ENCODE measurements at places on chromosomes 1 and 21.

DNA sequence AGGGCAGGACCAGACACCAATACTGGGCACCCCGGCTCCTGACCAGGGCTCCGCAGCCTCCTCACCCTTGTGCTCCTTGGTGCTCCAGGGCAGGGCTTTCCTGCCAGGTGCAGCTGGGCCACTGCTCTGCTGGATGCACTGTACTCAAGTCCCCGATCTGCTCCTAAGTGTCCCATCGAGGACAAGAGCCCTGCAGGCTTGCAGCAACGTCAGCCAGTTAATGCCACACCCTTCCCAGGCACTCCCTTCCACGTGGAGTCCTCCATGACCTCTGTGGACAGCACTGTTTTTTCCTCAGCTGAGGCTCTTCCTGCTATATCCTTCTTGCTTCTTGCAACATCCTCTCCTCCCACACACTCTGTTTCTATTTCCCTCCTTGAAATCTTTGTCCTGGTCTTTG is 94.0 kb upstream of the NGF start:
- no peak for DNase-seq

GRCh38 chr1:54567961-54568360 is 19.9 kb downstream of the ACOT11 start:
- DNase-seq, result no peak

DNA sequence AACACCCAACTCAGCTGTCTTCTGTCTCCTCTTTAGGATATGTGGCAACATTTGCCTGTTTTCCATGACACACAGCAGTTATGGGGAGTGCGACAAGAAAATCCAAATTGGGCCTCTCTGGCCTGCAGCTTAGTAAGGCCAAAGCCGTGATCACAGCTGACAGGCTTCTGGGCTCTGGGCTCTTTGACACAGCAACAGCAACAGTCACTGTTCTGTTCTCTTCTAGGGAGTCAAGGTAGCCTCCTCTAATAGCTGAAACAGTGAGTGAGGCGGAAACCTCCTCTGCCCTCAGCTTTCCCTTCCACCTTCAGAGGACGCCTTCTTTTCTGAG is 19.0 kb downstream of the CLCA1 start:
- DNase-seq, result no peak

GRCh38 chr1:81670286-81670685 is 130.4 kb upstream of the ADGRL2 start:
- no peak for DNase-seq

- DNase-seq, result no peak
These were observed 461.3 kb downstream of the RPS6KC1 start for GRCh38 chr1:213512316-213512715.

DNA sequence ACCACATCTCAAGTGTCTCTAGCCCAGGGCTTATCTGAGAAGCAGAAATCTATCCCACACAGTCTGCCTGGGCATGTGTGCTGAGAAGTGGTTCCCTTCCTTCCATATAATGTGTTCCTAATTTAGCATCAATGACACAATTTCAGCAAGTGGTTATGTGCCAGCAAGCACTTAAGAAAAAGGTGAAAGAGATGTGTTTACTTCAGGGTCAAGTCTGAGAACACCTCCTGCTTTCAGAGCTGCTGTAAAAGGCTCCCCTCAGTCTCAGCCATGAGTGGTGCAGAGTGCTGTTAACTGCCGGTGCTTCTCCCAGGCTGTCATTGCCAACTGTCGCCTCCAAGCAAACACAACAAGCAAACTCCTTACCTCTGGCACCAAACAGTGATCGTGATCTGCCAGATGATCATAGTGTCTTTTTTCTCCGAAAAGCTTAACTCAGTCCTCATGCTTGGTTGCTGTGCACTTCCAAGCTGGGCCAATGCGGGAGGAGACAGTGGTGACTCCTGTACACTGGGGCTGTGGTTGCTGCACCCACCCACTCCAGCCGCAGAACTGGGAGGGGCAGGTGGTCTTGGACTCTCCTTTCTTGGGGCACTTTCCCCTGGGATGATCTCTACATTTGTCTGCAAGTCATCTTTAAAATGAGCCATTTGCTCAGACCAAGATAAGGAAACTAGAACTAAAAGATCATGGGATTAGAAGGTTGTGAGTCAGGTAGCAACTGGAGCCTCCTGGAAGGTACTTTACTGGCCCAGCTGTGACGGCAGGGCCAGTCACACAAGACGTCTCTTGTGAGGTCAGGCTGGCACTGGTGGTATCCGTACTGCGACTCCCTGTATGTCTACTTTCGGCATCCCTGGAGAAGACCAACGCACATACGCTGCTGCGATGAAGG is 32.4 kb downstream of the ATP1A1 start:
- DNase-seq, result no peak

DNA sequence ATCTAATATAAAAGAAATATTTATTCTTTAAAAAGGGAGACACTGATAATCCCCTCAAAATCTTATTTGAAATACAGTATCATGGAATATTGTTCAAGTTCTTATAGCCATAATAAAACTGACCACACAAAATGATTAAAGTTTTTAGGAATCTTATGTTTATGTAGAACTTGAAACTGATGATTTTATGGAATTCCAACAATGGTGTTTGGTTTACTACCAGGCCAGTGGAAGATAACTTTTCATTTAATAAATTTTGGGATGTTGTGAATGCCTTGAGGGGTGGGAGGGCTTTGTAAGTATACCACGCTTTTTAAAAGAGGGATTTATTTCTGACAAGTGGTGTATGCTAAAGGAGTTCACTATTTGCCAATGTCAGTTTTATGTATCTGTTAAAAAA is 87.7 kb downstream of the RAB3GAP2 start:
- no peak for DNase-seq

- no peak for DNase-seq
These were observed 40.8 kb upstream of the LRRC3 start for GRCh38 chr21:44414291-44415072.

- no peak for DNase-seq
These were observed 128.0 kb downstream of the TNNI3K start for GRCh38 chr1:74363220-74363619.

- no peak for DNase-seq
These were observed 139.7 kb downstream of the CYYR1 start for GRCh38 chr21:26433386-26433785.

DNA sequence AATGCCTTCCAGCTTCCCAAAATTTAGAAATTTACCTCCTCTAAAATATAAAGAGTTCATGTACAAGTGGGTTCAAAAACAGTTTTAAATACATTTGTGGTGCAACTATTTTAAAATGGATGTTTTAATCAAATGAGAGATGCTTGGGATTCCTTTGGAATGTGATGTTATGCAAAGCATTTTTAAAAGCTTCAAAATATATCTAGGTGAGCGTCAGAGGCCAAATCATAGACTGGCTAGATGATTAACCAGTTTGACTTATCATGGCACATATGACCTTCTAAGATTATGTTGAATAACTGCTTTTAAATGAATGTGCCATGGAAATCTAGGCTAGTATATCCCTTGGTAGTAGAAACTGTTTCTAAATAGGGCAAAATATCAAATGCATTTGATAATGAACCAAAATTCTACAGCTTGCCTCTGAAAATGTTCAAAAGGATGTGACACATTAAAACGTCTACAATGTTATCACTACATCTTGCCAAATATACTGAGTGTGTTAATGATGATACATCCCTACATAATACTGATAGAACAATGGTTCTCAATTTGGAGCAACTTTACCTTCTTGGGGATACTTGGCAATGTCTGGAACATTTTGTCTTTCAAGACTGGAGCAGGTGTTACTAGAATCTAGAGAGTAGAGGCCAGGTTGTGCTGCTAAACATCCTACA is 650.9 kb upstream of the ADGRL2 start:
- DNase-seq, result no peak

GRCh38 chr1:154502744-154503115 is 518 bp upstream of the SHE start:
- DNase-seq, result no peak

DNA sequence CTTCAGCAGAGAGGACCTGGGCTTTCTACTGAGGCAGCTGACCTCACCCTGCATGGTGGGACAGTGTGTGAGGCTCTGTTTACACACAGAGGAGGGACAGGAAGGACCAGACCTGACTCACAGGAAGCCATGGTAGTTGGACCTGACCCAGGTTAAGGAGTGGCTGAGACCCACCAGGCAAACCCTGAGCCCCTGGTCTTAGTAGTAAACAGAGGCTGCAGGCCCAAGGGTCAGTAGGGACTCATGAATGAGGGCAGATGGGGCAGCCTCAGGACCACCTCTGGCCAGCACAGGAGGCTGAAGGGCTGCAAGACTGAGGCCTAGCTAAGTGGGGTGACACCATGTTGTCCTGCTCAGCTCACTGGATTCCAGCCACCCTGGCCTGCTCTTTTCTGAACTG is 273.2 kb downstream of the GRIK3 start:
- DNase-seq, result no peak

DNA sequence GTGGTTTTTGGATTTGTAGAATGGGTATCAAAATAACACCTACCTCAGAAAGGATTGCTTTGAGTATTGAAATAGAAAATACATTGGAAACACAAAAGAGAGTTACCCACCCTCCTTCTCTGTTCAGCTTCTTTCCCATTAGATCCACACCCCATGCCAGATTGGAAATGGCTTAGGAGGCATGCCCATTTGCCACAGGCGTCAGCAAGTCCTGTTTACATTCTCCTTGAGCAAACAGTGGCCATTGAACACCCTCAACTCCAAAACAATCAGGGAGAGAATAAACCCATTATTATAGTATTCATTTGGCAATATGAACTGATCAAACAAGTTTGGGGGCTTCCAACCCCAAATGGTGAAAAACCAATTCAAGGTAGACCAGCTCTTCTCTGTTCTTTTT is 2.4 kb downstream of the ELAPOR1 start:
- DNase-seq, result no peak

DNA sequence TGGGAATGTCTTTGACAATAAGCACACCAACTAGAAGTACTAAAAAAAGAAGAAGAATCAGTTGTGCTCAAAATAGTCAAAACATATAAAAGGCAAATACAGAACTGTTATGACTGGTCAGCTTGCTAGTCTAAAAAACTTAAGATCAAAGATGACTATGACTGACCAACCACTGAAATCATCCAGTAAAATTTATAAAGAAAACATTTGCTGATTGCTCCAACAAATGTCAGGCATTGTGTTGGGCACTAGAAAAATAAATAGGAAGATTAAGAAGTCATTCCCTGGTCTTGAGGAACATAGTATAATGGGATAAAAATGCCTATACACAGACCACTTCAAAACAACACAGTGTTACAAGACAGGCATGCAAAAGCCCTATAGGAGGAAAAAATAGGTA is 9.3 kb upstream of the ANGPTL3 start:
- DNase-seq, result no peak

DNA sequence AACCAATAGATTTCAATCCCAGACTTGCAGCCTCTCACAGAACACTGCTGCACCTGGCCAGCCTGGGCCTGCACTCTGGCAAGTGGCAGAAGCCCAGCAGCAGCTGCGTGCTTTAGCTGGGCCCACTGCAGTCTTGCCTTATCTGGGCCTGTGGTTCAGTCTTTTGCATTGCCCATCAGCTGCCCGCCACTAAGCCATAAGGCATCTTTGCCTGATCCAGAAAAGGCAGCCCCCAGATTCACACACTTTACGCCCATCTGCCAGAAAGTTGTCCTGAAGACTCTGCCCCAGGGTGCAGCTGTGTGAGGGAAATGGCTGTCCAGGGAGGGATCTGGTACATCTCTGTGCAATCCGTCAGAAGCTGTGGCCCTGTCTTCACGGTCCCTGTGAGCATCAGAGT is 217.0 kb downstream of the DNAH14 start:
- DNase-seq, result no peak

- DNase-seq, result no peak
These were observed 4.1 kb upstream of the POFUT2 start for GRCh38 chr21:45291613-45292398.

DNA sequence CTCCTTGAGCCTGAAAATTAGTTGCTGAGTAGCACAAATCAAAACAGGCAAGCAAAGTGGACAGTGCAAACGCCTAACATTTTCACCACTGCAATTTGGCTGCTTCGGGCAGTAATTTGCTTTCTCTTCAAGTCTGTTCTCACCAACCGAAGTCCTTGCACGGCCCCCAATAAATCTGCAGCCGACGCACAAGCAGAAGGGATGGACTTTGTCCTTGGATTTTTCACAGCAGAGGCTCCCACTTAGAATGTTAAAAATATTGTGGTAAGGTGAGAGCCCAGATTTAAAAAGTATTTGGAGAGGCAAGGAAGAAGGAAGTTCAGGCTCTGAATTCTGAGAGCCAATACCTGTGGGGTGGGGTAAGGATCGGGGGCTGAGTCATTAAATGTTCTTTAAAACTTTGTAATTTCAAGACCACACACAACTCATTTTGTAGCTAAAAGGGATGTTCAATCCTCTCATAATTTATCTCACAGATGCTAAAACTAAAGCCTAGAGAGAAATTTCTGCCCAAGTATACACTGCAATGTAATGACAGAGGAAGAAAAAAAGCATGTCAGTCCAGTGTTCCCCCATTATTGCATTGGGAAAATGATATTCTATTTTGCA is 6.2 kb downstream of the CD247 start:
- no peak for DNase-seq

GRCh38 chr1:181936768-181937581 is 124.5 kb downstream of the ZNF648 start:
- peak; percentile 13 for DNase-seq

GRCh38 chr1:225962440-225962975 is 21.5 kb upstream of the LEFTY2 start:
- DNase-seq, result peak; percentile 60

DNA sequence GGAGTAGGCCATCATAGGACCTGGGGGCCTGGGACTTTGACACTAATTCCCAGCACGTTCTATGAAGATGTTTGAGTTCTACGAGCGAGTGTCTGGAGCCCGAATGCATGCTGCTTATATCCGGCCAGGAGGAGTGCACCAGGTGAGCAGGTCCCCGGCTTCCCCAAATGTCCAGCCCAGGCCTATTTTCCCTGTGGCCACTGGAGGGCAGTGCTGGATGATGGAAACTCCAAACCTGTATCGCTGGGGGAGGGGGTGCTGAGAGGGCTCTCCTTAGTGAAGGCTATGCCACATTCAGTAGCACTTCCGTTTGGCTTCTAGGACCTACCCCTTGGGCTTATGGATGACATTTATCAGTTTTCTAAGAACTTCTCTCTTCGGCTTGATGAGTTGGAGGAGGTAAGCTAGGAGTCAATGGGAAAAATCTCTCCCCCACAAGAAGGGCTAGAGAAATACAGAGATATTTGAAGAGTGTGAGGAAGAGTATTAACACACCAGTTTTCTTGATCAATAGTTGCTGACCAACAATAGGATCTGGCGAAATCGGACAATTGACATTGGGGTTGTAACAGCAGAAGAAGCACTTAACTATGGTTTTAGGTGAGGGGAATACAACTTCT is 5.2 kb upstream of the FCER1G start:
- peak; percentile 72 for DNase-seq

All from activated naive CD4-positive, alpha-beta T cell treated with Interleukin-2 at 50 U/mL for 16 hours (primary cell).